ENCODE measurements at places on chromosomes 7 and 10.
A peak's percentile ranks its signal among the peaks of the same experiment; 100 is the strongest.

DNA sequence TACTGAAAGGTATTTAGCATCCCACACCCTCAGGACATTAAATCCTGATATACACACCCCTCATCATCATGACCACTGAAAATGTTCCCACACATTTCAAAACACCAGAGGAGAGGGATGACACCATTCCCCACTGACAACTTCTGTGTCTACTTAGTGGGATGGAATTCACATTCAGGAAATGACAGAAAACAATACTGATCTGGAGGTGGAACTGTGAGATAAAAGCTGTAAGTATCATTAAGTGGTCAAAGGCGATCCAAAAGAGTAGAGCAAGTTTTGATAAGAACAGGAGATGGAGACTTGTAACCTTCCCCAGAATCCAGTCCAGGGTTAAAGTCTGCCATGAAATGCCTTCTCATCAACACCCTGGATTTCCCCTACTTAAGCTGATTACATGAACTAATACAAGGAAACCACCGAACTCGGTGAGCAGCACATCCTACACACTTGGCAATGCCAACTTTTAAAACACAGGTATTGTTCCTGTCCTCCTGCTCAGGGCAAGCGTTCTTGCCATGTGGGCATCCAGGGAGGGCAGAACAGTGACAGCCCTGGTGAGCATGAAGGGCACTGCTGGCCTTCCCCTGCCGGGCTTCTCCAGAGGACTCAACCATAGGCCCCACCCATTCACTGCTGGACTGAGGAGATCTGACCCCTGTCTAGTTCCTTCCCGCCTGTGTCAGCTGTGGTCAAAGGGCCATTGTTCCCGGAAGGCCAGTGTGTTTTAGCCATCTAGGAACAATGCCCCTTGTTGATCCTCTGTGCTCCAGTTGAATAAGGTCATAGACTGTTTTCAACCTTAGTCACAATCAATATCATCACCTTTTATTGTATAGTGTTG, 85.0 kb downstream of the SGMS1 start:
- no peak for DNase-seq

GRCh38 chr7:141701489-141702046, 398 bp downstream of the DENND11 start:
- peak; percentile 35 for DNase-seq

- DNase-seq = no peak
These were observed 11.4 kb downstream of the NET1 start for GRCh38 chr10:5423771-5424170.

DNA sequence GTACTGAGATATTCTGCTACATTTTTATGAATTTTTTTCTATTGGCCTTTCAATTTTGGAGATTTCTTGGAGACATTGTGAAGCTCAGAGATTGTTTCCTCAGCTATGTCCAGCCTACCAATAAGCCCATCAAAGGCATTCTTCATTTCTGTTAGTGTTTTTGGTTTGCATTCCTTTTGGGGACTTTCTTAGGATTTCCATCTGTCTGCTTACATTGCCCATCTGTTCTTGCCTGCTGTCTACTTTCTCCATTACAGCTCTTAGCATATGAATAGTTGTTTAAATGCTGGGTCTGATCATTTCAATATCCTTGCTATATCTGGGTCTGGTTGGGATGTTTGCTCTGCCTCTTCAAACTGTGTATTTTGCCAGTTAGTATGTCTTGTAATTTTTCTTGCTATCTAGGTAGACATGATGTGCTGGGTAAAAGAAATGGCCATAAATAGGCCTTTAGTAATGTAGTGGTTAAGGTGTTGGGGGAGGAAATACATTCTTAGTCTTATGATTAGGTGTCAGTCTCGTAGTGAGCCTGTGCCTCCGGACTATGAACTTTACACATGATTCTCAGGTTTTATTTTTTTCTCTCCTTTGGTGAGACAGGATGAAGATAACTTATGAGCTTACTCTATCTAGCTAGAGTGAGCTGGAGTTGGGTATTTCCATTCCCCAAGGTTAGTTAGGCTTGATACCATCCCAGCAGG, 32.6 kb upstream of the NME8 start:
- no peak for DNase-seq

- no peak for DNase-seq
These were observed 89.3 kb downstream of the VOPP1 start for GRCh38 chr7:55483046-55483445.

GRCh38 chr10:3763852-3764625, 21.0 kb downstream of the KLF6 start:
- DNase-seq = no peak

Measured in muscle of back (tissue), 13 donors.